Activated CD8-positive, alpha-beta memory T cell treated with anti-CD3 and anti-CD28 coated beads for 1 hour (primary cell): ENCODE measurements at places on chromosomes 7 and 10.

GRCh38 chr7:44220046-44220357 lies 19.2 kb downstream of the YKT6 start:
- DNase-seq = no peak

GRCh38 chr7:34727464-34727995 lies 69.5 kb downstream of the NPSR1 start:
- no peak for DNase-seq

GRCh38 chr7:1635401-1635800 lies 34.7 kb upstream of the ELFN1 start:
- no peak for DNase-seq

- DNase-seq = no peak
Measured at GRCh38 chr10:31099664-31100063, 68.0 kb upstream of the ZNF438 start.

DNA sequence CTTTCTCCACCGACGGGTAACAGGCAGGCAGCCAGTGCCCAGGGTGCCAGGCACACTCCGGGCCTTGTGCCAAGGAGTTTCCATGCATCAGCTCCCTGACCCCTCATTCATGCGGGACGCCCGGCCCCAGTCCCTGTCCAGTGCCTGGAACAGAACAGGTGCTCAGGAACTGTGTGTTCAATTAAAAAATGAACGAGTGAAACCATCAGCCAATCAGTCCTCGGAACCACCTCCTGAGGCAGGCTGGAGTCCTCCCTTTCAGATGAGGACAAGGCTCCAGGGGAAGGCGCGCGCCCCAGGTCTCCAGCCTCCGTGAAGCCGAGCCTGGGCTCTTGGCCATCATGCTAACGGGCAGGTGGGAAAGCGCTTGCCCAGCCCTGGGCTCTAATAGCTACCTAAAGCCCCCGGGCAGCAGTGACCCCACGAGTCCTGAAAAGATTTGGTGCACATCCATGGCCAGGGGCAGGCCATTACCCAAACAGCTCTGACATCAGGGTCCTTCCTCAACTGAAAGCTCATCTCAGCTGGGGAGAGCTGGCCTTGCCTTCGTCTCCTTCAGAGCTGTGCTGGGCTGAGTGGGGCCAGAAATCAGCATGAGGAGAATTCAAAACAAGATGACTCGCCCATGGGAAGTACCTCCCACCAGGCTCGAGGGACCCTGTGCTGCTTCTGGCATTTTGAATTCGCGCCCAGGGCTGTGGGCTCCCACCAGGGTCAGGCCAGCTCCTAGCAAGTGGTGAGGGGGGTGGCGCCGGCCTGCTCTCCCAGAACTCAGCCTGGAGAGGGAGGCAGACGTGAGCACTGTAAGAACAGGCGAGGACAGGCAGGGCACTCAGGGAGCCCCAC lies 200.5 kb downstream of the MAD1L1 start:
- DNase-seq = no peak

- DNase-seq = no peak
Measured at GRCh38 chr10:119962837-119963236, 70.3 kb downstream of the SEC23IP start.

GRCh38 chr7:41028580-41028979 lies 674.3 kb downstream of the INHBA start:
- no peak for DNase-seq

DNA sequence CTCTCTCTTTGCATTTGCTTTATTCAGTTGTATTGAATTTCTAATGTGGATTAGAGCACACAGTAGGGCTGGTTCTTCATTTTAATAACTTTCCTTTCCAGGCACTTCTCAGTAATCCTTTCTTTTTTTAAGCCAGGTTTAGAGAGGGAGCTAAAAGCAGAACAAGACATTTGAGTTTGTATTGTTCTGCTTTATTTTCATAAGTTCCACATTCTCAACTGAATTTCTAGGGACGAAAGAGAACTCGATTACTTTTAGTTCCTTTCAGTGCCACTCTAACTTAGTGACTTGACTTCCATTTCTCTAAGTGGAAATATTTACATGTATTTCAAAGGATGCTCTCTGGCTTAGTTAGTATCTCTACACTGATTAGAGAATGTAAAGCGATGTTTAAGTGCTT lies 145.6 kb downstream of the EXOC4 start:
- DNase-seq = no peak

DNA sequence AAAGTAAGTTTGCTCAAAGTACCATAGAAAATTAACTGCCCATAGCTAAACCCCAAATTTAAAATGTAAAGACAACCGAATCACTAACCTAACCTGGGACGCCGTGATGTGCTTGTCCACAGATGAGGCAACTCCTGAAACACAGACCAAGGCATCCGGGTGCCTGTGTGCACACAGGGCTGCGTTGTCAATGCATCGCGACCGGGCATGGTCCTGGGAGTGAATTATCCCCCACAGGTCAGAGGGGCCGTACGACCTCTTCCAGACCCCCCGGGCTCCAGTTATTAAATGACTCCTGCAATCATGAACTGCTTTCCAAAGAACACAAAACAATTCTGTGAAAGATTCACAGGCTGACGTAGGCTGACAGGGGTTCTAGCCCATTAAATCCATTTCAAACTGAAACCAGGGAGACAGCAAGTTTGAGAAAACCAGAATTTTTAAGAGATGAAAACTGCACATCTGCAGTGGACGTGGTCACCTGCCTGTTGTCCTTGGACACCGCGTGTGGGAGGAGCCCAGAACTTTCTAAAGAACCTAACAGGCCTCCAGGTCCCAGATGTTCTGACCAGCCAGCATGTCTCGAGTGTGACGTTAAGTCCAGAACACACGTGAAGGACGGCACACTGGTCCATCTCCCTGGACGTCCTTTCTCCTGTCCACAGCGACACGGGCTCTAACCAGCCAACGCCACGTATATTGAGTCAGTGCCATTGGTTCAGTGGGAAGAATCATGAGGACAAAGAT lies 297.8 kb downstream of the DNAJB6 start:
- DNase-seq = no peak

GRCh38 chr10:98012644-98013043 lies 17.8 kb downstream of the CRTAC1 start:
- no peak for DNase-seq

DNA sequence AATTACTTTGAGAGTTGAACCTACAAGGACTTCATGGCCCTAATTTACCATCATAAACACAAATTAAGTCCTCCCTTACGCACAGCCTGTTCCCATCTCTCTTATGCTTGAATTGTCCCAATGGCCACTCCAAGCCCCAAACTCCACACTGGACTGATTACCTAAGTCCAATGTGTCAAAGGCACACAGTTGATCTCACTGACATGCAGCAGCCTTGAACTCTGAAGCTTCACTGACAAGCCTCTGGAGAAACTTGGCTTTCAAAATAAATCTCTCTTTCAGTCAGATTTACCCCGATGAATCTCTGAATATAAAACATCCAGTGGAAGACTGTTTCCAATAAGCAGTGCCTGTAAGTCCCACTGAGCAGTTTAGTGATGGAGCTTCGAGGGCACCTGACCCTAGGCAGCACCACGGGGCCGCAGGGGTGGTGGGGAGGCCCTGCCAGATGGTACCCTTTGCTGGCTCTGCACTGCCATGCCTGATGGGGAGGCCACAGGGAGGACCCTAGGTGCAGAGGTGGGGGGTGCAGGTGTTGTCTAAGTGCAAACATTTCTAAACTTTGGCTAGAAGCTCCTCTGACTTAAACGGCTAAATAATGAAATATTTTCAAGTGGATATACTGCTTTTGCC lies 3.3 kb upstream of the MAT1A start:
- DNase-seq = no peak

DNA sequence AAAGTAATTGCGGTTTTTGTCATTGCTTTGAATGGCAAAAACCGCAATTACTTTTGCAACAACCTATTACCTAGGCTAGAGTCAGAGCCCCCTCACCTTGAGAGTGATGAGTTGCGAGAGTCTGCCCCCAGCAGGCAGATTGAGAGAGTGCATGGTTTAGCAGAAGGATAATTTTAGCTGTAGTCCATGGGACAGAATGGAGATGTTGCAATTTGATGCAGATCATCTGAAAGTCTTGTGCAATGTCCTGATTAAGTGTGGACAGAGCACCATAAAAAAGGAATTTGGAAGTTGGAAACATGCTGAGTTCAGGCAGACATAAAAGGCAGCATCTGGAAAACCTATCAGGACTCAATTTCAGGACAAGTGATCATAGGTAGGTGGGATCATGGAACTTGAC lies 48.7 kb downstream of the GPR141 start:
- DNase-seq = no peak

- no peak for DNase-seq
Measured at GRCh38 chr7:102836191-102836919, 76.4 kb upstream of the LRRC17 start.

DNA sequence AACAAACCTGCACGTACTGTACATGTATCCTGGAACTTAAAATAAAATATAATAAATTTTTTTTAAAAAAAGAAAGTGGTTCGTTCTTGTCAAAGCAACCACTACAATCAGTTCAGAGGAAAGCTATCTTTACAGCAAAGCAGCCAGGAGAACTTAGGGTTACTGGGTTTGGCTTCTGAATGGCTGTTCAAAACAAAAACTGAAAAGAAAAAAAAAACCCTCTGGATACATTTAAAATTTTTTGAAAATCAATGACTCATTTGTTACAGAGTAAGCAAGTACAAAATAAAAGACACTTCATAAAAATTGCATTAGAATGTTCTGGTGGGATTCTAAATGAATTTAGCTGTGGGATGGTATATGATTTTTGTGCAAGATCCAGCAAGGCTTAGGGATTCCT lies 28.6 kb upstream of the ADD3 start:
- DNase-seq = no peak

DNA sequence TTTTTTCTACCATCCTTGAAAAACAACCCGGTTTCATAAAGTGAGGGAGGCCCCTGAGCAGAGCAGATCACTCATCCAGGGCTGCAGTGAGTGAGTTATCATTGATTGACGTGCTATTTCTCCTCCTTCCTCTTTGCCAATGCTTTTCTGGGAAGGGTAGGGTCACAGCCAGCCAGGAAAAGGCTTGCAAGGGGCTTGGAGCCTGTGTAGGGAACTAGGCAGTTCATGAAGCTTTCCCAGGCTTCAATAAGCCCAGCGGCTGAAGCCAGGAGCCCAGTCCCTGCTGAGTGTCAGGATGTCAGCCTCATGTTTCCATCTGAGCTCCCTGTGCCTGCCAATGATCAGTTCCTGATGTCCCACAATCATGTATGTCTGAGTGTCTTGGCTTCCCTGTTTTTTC lies 584.7 kb downstream of the GALNT17 start:
- DNase-seq = no peak

- no peak for DNase-seq
Measured at GRCh38 chr7:139061416-139061815, 25.6 kb upstream of the ZC3HAV1L start.

GRCh38 chr10:96619796-96620773 lies 33.3 kb upstream of the TM9SF3 start:
- DNase-seq = no peak

GRCh38 chr10:13417459-13418126 lies 69.5 kb upstream of the SEPHS1 start:
- DNase-seq = no peak

DNA sequence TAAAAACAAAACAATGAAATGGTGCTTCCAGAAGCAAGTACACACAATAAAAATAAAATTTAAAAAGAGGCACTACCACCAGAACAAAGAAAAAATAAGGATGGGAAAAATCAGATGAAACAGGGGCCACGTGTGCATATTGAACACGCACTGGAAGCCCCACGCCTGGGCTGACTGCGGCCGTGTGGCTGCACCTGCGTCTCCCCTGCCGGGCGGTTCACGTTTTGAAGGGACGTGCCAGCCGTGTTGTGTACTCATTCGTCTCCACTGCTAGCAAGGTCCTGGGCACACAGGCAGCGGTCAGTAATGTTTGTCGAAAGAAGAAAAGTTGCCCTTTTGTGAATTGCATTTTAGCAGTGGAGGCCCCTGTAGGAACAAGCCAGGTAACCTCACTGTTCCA lies 255.9 kb upstream of the RNF32 start:
- no peak for DNase-seq

DNA sequence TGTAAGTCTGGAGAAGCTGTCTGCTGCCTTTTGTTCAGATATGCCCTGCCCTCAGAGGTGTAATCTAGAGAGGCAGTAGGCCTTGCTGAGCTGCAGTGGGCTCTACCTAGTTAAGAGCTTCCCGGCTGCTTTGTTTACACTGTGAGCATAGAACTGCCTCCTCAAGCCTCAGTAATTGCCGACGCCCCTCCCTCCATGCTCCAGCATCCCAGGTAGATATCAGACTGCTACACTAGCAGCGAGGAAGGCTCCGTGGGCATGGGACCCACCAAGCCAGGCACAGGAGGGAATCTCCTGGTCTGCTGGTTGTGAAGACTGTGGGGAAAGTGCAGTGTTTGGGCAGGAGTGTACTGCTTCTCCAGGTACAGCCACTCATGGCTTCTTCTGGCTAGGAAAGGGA lies 26.4 kb upstream of the CXCL12 start:
- no peak for DNase-seq

DNA sequence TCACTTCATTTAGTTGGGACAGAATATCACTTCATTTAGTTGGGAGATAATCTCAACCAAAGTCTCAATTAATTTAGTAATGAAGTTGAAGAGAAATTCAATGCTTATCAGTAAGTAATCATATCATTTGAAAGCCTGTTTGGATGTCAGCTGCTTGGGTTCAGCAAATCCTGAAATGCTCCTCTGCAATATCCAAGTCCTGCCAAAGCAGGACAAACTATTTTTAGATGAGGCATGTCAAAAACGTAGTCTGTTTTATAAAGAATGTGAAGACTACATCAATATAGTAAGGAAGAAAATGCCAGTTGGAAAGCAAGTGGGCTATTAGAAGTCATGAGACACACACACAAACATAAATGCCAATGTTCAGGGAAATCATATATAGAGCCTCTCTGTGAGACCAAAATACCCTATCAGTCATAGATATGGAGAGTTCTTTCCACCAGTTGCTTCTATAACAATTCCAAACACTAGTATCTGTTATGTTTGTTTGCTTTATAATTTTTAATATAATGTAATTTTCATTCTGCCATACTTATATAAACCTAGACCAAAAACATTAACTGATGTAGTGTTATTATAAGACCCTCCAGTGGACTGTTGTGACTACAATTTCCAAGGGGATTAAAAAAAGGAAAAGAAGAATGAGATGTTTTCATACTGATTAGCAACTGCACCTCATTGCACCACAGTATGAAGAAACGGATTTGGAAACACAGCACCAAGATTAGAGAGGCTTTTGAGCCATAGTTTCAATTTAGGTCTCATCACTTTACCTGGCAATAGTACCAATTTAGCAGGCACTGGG lies 160.7 kb downstream of the LRRTM3 start:
- no peak for DNase-seq

- no peak for DNase-seq
Measured at GRCh38 chr10:61845950-61846268, 55.6 kb upstream of the ARID5B start.

- DNase-seq = peak; percentile 19
Measured at GRCh38 chr7:151992375-151992774, 33.1 kb upstream of the GALNT11 start.

GRCh38 chr7:150365673-150366398 lies 2.8 kb upstream of the REPIN1 start:
- no peak for DNase-seq

GRCh38 chr10:60316029-60316428 lies 73.6 kb downstream of the ANK3 start:
- DNase-seq = no peak
